ENCODE measurements at places on chromosomes 6 and 20. TPM values are rescaled to one million over a fixed set of nuclear protein-coding genes. Genes with fewer than 3 reads are reported as not detected.

- DNase-seq: no peak
These were observed 494.7 kb upstream of the MARCKS start for GRCh38 chr6:113362301-113363047.

The TMEM151B gene
- not detected for total RNA-seq

DNA sequence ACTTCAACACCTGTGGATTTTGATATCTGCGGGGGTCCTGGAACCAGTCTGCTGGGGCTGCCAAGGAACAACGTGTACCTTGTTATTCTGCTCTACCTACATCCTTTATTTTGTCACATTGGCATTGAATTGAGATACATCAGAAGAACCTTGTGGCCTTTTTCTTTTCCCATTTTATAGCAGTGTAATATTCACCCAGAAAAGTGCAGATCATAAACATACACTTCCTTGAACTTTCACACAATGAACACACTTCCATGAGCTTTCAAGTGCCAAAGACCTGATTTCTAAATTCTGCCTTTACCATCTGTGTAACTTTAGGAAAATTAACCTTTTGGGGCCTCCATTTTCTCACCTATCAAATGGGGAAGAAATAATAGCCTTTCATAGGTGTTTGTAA, 29.9 kb upstream of the RREB1 start:
- DNase-seq: no peak

GRCh38 chr6:151647976-151648639, 154.3 kb downstream of the CCDC170 start:
- no peak for DNase-seq

- DNase-seq: no peak
These were observed 38.0 kb downstream of the HIVEP2 start for GRCh38 chr6:142906945-142907470.

DNA sequence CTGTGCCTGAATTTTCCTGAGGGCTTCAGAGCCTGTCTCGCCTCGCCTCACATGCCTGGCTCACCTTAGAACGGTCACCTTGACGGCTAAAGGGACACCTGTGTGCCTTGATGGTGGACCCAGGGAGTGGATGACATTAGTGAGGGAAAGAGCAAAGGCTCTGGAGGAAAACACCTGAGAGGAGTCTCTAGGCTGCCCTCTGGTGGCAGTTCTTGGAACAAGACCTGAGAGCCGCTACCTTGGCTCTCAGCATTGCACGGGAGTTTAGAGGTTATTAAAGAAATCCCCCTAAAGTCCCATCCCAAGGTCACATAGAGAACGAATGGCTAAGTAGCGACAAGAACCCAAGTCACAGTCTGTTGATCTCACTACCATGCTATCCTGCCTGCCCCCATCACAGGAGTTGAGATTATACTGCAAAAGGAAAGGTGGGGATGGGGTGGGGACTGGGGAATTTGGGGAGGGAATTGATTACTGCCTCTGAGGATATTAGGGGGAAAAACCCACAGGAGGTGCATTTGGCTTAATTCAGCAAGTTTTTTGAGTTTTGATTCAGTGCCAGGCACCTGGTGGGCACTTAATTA, 7.9 kb upstream of the CDSN start:
- DNase-seq: peak; percentile 49

DNA sequence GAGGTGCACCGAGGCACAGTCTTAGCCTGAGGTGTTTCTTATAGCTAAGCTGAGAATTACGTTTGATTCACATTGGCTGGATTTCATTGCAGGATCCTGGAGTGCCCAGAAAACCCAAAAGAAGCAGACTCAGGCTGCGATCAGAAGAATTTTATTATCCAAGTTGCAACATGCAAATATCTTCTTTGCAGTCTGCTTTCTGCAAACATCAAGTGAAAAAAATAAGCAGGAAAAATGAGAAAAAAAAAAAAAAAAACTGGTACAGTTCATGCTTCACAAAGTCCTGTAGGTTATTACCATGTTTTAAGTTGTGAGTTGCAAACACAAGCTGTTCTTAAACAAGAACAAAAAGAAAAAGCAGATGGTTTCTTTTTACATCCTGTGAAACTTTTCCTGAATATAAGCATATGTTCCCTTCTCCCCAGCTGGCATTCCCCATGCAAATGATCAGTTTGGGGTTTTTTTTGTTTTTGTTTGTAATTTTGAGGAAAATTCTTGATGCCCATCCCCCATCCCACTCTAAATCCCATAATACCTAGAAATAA, 349.0 kb downstream of the CBLN4 start:
- no peak for DNase-seq

DNA sequence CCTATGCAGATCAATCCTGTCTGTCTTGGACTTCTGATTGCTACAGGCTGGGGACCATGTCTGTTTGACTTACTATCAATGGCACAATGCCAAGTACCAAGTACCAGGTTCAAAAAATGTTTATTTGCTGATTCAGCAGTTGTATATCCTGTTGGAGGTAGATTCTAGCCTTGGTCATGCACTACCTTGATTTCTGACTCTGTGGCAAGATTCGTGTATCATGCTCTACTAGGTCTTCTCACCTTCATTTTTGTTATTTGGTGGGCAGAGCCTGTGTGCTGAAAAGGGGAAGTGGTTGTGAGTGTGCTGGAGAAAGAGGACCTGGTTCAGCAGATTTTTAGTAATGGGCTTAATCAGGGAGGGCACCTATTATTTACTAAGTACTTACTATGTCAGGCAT, 192.4 kb upstream of the MYLIP start:
- no peak for DNase-seq

DNA sequence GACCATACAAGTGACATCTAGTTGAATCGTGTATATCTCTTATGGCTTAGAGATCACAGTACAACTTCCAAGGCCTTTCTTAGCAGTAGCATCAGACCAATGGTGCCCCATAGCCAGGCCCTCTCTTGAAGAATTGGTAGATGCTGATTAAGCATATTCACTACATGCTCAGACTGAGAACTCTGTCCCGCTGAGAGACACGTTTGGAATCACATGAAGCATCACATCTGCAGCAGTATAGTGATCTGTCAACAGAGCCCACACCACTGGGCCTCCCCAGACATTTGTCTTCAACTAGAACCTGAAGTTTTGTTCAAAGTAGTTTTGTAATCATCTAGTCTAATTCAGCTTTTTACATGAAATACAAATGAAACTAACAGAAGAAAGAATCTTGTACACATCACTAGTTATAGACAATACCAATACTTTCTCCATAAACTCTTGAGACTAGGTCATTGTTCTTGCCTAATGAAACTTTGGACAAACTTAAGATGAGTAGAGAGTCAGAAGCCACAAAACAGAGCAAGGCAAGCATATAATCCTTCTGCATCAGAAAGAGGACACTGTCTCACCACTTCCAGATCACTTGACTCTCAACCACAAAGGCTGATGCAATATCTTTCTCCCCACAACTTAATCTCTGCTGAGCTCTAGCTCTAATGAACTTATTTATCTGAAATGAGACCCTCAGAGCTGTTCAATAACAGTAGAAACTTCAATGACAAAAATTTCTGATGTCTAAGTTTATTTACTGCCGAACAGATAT, 182.7 kb downstream of the TBX18 start:
- no peak for DNase-seq

GRCh38 chr20:10911298-10911697, 237.5 kb upstream of the JAG1 start:
- DNase-seq: no peak

- DNase-seq: no peak
These were observed 251.2 kb upstream of the PMEPA1 start for GRCh38 chr20:57960803-57961575.

GRCh38 chr20:37519508-37520418, 1.3 kb upstream of the NNAT start:
- no peak for DNase-seq

GRCh38 chr6:2990248-2990931, 9.3 kb upstream of the NQO2 start:
- peak; percentile 36 for DNase-seq

GRCh38 chr20:3863317-3863716, 16.7 kb downstream of the MAVS start:
- no peak for DNase-seq

- DNase-seq: no peak
These were observed 307 bp downstream of the RANBP9 start for GRCh38 chr6:13711324-13711732.

The PTCRA gene
- not detected for total RNA-seq
